ENCODE measurements at places on chromosomes 5 and 9.

DNA sequence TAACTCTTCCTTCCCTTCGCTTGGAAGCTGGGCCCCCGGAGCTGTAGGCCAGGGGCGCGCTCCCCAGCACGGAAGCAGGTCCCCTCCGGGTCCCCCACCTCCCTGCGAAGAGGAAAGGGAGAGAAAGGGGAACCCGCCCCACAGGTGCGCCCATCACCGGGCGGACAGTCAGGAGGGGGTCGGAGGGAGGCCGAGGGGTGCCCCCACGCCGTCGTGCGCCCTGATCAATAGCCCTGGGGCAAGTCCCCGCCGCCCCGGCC lies 793 bp downstream of the AGPAT2 start:
- DNase-seq = no peak

GRCh38 chr9:98491828-98492227 lies 216.9 kb downstream of the GABBR2 start:
- no peak for DNase-seq

- DNase-seq = no peak
These were observed 283.9 kb upstream of the ANKRD55 start for GRCh38 chr5:56517011-56517416.

DNA sequence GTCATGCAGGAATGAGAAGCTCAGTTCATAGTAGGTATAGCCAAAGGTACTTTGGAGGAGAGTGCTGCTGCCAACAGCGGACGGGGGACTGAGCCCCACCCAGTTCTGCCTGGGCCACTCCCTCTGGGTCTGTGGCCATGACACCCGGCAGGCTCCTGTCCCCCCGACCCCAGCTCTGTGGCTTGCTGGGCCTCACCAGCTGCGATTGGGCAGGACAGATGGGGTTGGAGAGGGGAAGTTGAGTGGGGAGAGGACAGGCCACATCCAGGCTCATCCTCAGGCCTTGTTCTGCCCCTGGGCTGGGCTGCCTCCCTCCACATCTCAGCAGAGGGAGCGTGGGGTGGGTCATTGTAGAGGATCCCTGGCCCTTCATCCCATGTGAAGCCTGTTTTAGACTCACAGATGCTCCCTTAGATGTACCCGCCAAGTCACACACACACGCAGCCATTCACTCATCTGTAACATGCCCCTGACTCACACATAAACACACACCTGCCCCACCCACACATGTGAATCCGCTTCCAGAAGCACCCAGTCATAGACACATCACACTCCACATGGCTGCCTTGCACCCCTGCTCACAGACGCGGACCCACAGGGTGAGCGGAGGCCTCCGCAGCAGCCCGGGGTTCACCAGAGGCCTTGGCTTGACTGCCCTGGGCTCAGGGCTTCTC lies 48.8 kb downstream of the NTNG2 start:
- DNase-seq = no peak

GRCh38 chr5:96509721-96510350 lies 76.8 kb upstream of the PCSK1 start:
- no peak for DNase-seq

GRCh38 chr9:136838314-136839228 lies 3.7 kb upstream of the AJM1 start:
- no peak for DNase-seq

- DNase-seq = no peak
These were observed 618.8 kb downstream of the HINT1 start for GRCh38 chr5:130546211-130546610.

GRCh38 chr5:35131723-35132122 lies 84.0 kb upstream of the AGXT2 start:
- no peak for DNase-seq

GRCh38 chr5:73985145-73985544 lies 359.1 kb downstream of the ARHGEF28 start:
- DNase-seq = no peak

- no peak for DNase-seq
These were observed 37.0 kb downstream of the B4GALT1 start for GRCh38 chr9:33129886-33130881.

GRCh38 chr5:1378096-1378495 lies 33.2 kb upstream of the CLPTM1L start:
- no peak for DNase-seq

GRCh38 chr5:160175438-160176218 lies 53.7 kb upstream of the FABP6 start:
- DNase-seq = no peak

DNA sequence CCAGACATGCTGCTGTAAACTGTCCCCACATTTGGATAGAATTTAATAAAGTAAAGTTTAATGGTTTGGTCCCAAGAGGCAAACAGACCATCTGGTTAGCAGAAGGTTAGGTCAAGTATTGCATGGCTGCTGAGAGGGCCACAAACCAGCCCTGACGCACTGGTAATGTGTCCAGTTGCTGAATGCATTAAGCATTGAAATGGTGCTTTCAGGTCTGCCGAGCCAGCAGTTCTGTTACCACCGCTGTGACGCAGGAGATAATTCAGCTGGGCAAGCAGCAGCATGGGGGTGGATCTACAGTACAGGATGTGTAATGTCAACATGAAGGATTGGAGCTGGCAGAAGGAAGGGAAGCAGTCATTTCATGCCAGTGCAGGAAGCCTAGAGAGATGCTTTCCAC lies 16.0 kb downstream of the ZNF462 start:
- DNase-seq = no peak

- no peak for DNase-seq
These were observed 73.2 kb downstream of the MRPL36 start for GRCh38 chr5:1726469-1726865.

- DNase-seq = no peak
These were observed 686.8 kb downstream of the KCTD16 start for GRCh38 chr5:144857454-144857853.

DNA sequence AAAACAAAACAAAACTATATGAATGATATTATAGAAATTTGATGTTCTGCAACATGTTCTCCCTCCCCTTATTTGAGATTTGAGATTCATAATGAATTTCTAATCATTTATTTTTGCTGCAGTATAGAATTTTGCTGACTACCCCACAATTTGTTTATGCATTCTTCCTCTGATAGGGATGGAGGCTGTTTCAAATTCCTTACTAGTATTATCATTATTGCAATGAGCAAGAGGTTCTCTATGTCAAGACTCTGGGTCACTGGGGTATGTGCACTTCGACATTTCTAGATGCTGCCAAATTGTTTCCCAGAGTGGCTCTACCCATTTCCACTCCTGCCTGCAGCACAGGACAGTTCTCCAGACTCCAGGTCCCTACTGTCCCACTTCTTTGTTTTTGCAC lies 54.9 kb upstream of the DAB2IP start:
- no peak for DNase-seq

DNA sequence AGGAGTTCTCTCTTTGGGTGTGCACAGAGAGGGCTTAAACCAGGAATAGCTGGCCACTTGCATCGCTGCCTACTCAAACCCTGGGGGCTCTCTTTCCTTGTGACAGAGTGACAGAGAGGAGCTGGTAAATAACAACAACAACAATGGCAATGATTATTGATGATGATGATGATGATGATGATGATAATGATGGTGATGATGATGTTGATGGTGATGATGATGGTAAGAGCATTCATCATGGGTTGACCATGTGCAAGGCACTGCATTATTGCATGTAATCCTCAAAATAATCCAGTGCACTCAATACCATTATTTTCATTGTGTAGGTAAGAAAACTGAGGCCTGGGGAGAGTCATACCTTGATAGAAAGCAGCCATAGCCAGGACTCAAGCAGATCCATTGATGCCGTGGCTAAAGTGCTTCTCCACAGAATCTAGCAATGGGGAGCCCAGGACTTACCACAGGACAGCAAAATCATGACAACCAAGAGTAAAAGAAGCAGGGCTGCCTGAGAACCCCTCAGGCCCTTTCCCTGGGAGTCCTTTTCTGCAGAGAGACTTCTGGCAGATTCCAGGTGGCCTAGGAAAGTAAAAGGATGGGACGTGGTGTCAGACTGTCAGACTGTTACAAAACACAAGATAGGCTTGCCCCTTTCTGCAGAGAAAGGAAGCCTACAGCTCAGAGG lies 4.8 kb downstream of the FOXI1 start:
- no peak for DNase-seq

DNA sequence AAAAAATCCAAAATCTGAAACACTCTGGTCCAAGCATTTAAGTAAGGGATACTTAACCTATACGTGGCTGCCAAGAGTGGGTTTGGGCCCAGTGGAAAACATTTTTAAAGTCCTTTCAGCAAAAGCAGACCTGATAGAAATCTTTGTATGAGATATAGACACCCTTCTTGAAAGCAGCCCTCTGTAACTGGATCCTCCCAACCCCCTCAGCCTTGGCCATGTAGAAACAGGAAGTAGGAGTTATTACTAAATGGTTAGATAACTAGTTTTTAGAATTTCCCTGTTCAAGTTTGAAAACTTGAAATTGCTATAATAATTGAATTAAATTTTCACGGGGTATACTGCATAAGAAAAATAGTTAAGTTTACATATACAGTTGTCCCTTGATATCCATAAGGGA lies 111.3 kb upstream of the PCA3 start:
- no peak for DNase-seq

GRCh38 chr9:101073122-101073521 lies 44.6 kb downstream of the PLPPR1 start:
- DNase-seq = no peak

- DNase-seq = no peak
These were observed 34.7 kb downstream of the PSIP1 start for GRCh38 chr9:15475923-15476536.

GRCh38 chr5:172919525-172920446 lies 39.4 kb upstream of the RPL26L1 start:
- DNase-seq = no peak

DNA sequence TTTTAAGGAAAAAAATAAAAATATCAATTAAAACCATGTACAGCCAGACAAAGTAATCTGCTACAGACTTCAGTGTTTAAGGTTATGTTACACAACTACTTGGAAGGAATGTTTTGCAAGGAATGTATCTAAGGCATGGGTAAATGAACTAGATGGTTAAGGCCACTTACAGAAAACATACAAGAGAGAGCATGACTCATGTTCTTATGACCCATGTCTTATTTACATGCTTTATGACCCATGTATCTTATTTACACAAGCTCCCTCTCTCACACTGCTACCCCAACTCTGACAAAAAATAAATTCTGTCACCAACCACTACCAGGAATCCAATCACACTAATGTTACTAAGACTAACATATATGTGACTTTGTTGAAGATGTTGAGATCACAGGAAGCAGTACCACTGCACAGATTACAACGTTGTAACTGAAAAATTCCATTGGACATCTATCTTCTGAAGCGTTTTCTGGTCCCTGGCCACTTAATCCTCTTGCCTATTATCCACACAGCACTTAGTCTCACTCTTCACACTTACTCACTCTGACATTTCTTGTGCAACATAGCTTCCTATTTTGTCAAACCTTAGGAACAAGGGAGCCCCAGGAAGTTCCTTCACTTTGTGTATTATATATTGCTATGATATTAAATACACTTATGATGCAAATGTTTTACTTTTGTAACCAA lies 1630.1 kb upstream of the C9orf72 start:
- no peak for DNase-seq

- DNase-seq = no peak
These were observed 871.9 kb upstream of the C9orf72 start for GRCh38 chr9:28445211-28445610.

DNA sequence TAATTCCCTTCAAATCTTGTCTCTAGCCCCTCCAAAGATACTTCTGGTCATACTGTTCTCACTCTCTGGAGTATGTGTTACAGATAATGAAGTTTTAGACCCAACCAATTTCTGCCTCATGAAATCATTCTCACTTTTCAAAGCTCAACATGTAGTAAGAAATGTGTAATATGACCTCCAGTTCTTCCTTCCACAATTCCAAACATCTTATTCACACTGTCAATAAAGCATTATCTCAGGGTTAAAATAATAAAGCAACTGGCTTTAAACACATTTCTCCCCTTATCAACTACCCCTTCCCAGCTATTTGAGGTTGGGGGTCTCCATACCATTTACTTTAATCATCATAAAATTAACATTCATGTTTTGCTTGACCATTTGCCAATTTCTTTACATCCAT lies 654.1 kb downstream of the RAB3C start:
- DNase-seq = no peak

DNA sequence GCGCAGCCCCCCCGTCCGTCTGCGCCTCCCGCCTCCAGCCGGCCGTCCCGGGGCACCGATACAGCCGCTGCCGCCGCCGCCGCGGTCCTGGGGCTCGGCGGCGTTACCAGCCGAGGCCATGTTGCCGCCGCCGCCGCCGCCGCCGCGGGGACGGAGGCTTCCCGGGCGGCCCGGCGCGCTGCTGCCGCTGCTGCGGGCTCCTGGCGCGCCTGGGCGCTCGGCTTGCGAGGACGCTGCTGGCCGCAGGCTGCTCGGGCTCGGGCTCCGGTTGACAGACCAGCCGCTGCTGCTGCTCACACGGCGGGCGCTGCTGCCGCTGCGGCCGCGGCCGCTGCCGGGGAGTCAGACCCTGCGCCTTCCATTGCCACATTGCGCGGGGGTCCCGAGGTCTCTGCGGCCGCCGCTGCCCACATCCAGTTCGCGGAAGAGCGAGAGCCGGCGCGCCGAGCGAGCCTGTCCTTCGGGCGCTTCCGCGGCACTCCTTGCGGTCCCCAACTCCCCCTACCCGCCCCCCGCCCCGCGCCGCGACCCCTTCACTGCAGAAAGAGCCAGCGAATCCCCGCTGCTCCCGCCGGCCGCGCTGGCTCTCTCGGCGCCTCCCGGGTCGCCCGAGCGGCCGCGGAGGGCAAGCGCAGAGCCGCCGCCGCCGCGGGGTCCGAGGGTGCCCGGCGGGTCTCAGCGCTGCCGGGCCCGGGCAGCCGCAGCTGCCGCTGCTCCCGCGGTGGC lies 8.4 kb downstream of the PTCH1 start:
- DNase-seq = no peak

GRCh38 chr5:157714596-157714864 lies 16.7 kb upstream of the THG1L start:
- no peak for DNase-seq

DNA sequence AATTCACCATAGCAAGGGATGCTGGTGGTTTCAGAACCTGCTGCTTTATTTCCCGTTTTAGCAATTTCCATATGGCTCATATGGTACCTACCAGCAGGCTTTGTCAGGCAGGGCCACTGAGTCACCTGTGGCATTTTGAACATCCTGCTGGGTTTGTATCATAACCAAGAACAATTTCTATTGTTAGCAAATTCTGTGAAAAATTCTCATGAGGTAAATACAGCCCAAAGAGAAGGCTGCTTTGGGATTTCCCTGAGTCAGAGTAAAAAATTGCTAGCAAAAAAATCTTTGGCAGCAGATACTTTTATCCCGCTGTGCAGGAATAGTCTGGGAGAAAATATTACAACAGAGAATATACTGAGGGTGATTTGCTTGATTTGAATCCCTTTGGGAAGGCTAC lies 52.7 kb downstream of the PRR16 start:
- DNase-seq = no peak

- DNase-seq = no peak
These were observed 109.9 kb upstream of the CPEB4 start for GRCh38 chr5:173778152-173778782.

- no peak for DNase-seq
These were observed 37.4 kb upstream of the ALDH1B1 start for GRCh38 chr9:38355115-38355514.

DNA sequence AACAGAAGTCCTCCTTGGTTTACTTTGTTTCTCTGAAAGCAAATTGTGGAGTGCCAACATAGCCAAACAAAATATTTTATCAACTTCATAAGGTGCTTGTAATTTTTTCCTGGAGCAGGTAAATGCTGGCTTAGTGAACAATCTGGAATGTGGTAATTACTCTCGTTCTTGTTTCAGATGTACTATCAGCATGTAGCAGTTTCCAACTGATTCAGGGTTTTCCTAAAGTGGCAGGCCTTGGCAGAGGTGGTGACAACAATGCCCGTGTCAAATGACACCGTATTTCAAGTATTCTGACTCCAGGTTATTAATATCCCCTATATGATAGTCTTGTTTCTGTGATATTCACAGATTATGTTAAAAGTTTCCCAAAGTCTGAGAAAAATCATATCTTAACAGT lies 1.2 kb downstream of the C9orf72 start:
- no peak for DNase-seq

All from effector CD8-positive, alpha-beta T cell (primary cell).